ENCODE measurements at places on chromosomes 6 and 20.

GRCh38 chr20:57664924-57665588 is 44.8 kb downstream of the PMEPA1 start:
- no peak overlapping the region for H3K4me3 ChIP-seq
- H3K27ac ChIP-seq, result no peak overlapping the region
- no peak for DNase-seq
- no peaks in the 10 kb centered on the region for H3K27me3 ChIP-seq

GRCh38 chr20:54668271-54669039 is 193.1 kb downstream of the DOK5 start:
- H3K27ac ChIP-seq, result no peak overlapping the region
- no peaks in the 10 kb centered on the region for H3K36me3 ChIP-seq
- H3K27me3 ChIP-seq, result no peaks in the 10 kb centered on the region
- DNase-seq, result no peak
- H3K4me3 ChIP-seq, result no peak overlapping the region

GRCh38 chr6:53495506-53496499 is 49.1 kb downstream of the GCLC start:
- peaks cover 10% of the 10 kb centered on the region for H3K36me3 ChIP-seq
- H3K27ac ChIP-seq, result no peak overlapping the region
- no peaks in the 10 kb centered on the region for H3K27me3 ChIP-seq
- DNase-seq, result no peak
- H3K4me1 ChIP-seq, result peaks cover 3% of the 10 kb centered on the region

GRCh38 chr6:41716516-41717391 is 18.7 kb downstream of the TFEB start:
- no peak overlapping the region for H3K27ac ChIP-seq
- H3K4me1 ChIP-seq, result peaks cover 4% of the 10 kb centered on the region
- DNase-seq, result no peak
- no peak overlapping the region for H3K4me3 ChIP-seq
- no peaks in the 10 kb centered on the region for H3K27me3 ChIP-seq

- no peak overlapping the region for H3K27ac ChIP-seq
- H3K36me3 ChIP-seq, result peaks cover 50% of the 10 kb centered on the region
- H3K4me1 ChIP-seq, result no peaks in the 10 kb centered on the region
- H3K27me3 ChIP-seq, result no peaks in the 10 kb centered on the region
Observed at GRCh38 chr20:34995696-34996095, 40.0 kb downstream of the MYH7B start.

DNA sequence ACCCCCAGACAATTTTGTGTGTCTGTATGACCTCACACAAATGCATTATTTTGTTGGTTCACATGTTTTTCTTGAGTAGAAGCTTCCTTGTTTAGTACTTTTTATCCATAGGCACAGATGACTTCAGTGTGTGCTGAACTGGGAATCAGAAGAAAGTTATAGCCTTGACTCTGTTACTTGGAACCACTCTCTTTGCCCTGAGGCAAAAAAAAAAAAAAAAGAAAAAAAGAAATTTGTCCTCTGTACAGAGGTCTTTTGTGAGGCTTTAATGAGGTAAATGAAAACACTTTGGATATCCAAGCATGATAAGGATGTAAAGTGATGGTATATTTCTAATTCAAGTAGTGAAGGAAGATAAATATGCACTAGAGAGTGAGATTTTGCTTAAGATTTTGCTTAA is 51.9 kb downstream of the TRMT11 start:
- H3K4me3 ChIP-seq, result no peak overlapping the region
- H3K36me3 ChIP-seq, result peaks cover 37% of the 10 kb centered on the region
- H3K27me3 ChIP-seq, result no peaks in the 10 kb centered on the region
- DNase-seq, result no peak

GRCh38 chr6:47440719-47441118 is 36.9 kb upstream of the CD2AP start:
- no peaks in the 10 kb centered on the region for H3K36me3 ChIP-seq
- no peaks in the 10 kb centered on the region for H3K4me1 ChIP-seq
- DNase-seq, result no peak
- no peak overlapping the region for H3K27ac ChIP-seq
- no peaks in the 10 kb centered on the region for H3K27me3 ChIP-seq

DNA sequence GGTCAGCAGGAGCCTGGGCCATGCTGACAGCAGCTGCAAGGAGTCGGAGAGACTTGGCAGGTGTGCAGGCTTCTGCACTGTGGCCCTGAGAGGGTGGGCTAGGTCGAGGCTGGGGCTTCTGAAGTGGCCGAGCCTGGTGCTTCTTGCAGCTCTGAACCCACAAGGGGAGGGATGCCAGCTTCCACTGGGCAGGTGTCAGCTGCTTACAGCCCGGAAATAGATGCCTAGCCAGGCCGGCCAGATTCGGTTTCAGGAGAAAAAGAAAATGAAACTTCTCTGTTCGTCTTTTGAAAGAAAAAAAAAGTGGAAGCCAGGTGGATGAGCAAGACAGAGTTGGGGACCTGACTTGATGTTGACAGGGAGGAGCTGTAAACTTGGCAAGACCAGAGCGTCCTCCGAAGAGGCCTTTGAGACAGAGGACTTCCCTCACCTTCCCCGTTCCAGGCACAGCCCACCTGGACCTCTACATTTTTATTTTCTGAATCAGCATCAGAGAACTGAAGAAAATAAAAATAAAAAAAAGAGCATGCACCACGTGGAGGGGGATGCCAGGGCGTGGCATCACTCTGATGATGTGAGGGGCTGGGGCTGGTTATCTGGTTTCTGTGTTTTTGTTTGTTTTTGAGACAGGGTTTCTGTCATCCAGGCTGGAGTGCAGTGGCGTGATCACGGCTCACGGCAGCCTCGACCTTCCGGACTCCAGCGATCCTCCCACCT is at the start of gene ZBP1:
ZBP1 (minus strand) TSS at position 153 of the 717 bp plus-strand sequence; CDS start at position 22, 131 bp downstream.
- H3K4me1 ChIP-seq, result peaks cover 77% of the 10 kb centered on the region
- DNase-seq, result peak; percentile 41
- H3K4me3 ChIP-seq, result peak within 1 kb of the TSS; percentile 71
- H3K36me3 ChIP-seq, result peaks cover 5% of the 10 kb centered on the region
- no peaks in the 10 kb centered on the region for H3K27me3 ChIP-seq
- peak within 1 kb of the TSS; percentile 90 for H3K27ac ChIP-seq

GRCh38 chr6:144467921-144468320 is 182.8 kb downstream of the UTRN start:
- H3K27me3 ChIP-seq, result no peaks in the 10 kb centered on the region
- H3K27ac ChIP-seq, result no peak overlapping the region
- no peak overlapping the region for H3K4me3 ChIP-seq
- peaks cover 15% of the 10 kb centered on the region for H3K4me1 ChIP-seq

DNA sequence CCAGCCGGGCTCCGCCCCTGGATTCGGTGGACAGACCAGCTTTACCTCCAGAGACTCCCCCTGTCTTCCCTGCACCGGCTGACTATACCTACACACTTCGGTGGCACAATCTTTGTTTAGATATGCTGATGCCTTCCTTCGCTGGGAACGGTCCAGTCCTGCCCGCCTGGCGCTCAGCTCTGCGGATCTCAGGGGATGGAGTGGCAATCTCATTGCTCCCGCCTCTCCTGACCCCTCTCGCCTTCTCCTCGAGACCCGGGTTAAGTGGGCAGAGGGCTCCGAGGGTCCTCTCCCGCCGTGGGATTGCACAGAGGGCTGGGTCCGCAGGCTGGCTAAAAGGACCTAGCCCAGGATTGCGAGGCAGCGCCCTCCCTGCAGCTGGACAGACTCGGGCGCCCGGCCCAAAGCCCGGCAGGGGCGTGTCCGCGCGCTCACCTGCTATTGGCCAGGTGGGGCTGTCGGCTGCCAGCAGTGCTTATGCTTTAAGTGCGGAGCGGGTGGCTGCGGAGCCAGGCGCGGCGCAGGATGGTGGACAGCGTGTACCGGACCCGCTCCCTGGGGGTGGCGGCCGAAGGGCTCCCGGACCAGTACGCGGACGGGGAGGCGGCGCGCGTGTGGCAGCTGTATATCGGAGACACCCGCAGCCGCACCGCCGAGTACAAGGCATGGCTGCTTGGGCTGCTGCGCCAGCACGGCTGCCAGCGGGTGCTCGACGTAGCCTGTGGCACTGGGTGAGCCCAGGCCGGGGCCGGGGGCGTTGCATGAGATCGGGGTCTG is at the start of gene GNMT:
GNMT (plus strand) TSS at position 512 of the 777 bp plus-strand sequence; CDS start at position 526, 14 bp downstream.
- no peak within 1 kb of the TSS for H3K27ac ChIP-seq
- no peaks in the 10 kb centered on the region for H3K27me3 ChIP-seq
- peak within 1 kb of the TSS; percentile 55 for H3K4me3 ChIP-seq
- DNase-seq, result peak; percentile 32

- no peak overlapping the region for H3K27ac ChIP-seq
- H3K36me3 ChIP-seq, result no peaks in the 10 kb centered on the region
- no peak overlapping the region for H3K4me3 ChIP-seq
- H3K4me1 ChIP-seq, result peaks cover 4% of the 10 kb centered on the region
- no peak for DNase-seq
Observed at GRCh38 chr6:6683969-6684833, 95.7 kb downstream of the LY86 start.

GRCh38 chr20:21289651-21290050 is 13.5 kb upstream of the XRN2 start:
- no peaks in the 10 kb centered on the region for H3K4me1 ChIP-seq
- H3K27ac ChIP-seq, result no peak overlapping the region
- no peak for DNase-seq
- no peak overlapping the region for H3K4me3 ChIP-seq
- H3K27me3 ChIP-seq, result peaks cover 9% of the 10 kb centered on the region

- DNase-seq, result no peak
- peaks cover 17% of the 10 kb centered on the region for H3K4me1 ChIP-seq
- H3K27ac ChIP-seq, result no peak overlapping the region
- H3K36me3 ChIP-seq, result no peaks in the 10 kb centered on the region
Observed at GRCh38 chr6:119322715-119323350, 26.7 kb downstream of the MAN1A1 start.

GRCh38 chr6:82712826-82713225 is 349.2 kb downstream of the TPBG start:
- H3K36me3 ChIP-seq, result no peaks in the 10 kb centered on the region
- H3K4me1 ChIP-seq, result no peaks in the 10 kb centered on the region
- no peak for DNase-seq
- H3K4me3 ChIP-seq, result no peak overlapping the region
- H3K27ac ChIP-seq, result no peak overlapping the region

GRCh38 chr6:89122625-89123024 is 4.8 kb upstream of the SRSF12 start:
- peaks cover 5% of the 10 kb centered on the region for H3K4me1 ChIP-seq
- no peak overlapping the region for H3K27ac ChIP-seq
- H3K27me3 ChIP-seq, result no peaks in the 10 kb centered on the region
- DNase-seq, result no peak

Data from CD4-positive, alpha-beta T cell (primary cell).